NCI-H1092 (cell line): ENCODE measurements at places on chromosomes 16 and 17.

DNA sequence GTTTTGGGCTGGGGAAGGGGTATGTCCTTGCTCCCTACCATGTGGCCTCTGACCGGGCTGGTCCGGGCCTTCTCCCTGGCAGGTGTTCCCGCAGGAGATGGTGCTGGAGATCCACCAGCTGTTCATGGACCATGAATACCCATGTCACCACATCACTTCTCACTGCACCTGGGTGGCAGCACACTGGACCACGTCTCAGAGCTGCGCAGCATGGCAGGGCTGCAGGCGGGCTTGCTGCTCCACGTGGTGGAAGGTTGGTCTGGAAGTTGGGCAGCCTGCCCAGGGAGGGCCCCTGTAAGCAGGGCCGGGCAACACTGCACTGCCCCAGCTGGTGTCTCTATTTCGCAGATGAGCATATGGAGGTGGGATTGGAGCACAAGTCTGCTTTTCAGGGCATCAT, 169.5 kb upstream of the ZNF267 start:
- no peak for DNase-seq

- peak; percentile 23 for DNase-seq
Measured at GRCh38 chr17:82775001-82775823, 23.3 kb downstream of the TBCD start.

GRCh38 chr17:57186226-57187019, 69.9 kb upstream of the MSI2 start:
- DNase-seq: peak; percentile 51

GRCh38 chr17:72702136-72702735, 390.3 kb downstream of the SLC39A11 start:
- no peak for DNase-seq

GRCh38 chr16:5040451-5040850, 6.7 kb upstream of the NAGPA start:
- no peak for DNase-seq

GRCh38 chr17:62045517-62045916, 19.6 kb downstream of the MED13 start:
- no peak for DNase-seq

DNA sequence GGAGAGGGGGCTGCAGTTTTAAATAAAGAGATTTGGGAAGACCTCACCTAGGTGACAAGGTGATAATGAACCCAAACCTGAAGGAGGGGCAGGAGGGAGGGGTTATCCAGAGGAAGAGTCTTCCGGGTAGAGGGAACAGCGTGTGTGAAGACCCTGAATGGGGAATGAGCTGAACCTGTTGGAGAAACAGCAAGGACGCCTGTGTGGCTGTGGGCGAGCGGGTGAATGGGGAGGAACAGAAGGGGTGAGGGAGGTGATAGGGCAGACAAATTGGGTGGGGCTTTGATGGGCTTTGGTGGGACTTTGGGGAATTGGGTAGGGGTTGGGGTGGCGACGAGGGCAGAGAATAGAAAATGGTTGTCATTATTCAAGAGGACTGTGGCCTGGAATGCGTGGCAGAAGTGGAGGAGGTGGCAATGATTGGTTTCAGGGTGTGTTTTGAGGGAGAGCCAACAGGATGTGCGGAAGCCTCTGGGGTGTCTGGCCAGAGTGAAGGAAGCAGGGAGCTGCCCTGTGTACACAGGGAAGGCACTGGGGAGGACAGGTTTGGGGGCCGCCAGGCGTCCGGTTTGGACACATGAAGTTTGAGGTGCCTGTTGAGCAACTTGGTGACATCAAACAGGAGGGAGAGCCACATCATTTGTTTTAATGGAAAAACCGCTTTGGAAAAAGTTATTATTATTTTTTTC, 48.7 kb downstream of the NKD1 start:
- no peak for DNase-seq

GRCh38 chr17:1947229-1947742, 77.8 kb downstream of the RTN4RL1 start:
- no peak for DNase-seq
